Activated effector memory CD4-positive, alpha-beta T cell treated with Interleukin-2 at 50 U/mL for 16 hours (primary cell): ENCODE measurements at places on chromosomes 7 and 10.

DNA sequence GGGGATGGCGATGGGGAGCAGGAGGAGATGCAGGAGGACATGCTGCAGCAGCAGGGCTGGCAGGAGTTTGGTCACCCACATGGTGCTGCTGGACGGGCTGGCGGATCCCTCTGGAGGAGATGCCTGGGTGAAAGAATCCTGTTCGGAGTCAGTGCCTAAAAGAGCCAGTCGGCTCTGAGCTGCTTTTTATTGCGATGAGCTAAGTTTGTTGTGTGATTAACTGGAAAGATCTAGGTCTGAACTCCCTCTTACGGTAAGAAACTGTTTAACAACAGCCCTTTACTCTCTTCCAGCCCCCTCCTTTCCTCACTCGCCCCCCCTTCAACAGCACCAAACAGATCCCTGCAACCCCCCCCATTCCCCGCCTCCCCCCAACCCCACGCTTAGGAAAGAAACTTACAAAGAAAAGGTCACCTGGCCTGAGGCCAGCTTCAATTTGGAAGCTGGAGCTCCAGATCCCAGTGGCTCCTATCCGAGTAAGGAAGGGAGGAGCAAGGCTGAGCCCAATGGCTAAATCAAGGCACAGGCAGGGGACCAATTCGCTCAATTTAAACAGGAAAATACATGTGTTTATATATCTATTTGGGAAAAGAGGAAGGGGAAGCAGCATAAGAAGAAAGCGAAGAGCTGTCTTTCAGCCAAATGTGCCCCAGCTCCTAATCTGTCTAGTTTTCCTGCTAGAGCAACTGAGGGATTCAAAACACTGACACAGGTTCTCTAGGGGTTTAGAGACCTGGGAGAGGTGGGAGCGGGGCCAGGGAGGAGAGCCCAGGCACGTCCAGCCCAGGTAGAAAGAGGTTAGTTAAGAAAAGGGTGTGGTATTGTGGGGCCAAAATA lies at the start of gene HGF:
Gene HGF, minus strand, starts transcription at position 157 of the 837 bp plus-strand sequence. Its CDS starts 76 bp downstream, at position 81.
- DNase-seq: no peak

DNA sequence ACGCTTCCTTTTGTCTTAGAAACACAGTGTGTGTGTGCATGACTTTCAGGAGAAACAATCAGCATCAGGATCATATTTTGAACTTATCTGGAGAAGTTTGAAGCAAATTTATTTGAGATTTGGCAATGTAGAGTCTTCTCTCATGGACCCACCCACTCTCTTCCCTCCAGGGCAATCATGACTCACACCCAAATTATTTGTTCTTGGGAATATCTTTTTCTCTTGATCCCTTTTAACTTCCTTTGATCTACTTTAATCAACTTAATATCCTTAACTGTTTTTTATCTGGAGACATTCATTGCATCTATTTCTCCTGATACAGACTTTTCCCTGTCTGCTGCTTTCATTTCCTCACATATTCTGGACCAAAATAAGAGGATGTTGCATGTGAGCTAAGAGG lies 1174.3 kb downstream of the GATA3 start:
- no peak for DNase-seq

GRCh38 chr7:2864999-2865670 lies 21.0 kb upstream of the GNA12 start:
- peak; percentile 56 for DNase-seq

DNA sequence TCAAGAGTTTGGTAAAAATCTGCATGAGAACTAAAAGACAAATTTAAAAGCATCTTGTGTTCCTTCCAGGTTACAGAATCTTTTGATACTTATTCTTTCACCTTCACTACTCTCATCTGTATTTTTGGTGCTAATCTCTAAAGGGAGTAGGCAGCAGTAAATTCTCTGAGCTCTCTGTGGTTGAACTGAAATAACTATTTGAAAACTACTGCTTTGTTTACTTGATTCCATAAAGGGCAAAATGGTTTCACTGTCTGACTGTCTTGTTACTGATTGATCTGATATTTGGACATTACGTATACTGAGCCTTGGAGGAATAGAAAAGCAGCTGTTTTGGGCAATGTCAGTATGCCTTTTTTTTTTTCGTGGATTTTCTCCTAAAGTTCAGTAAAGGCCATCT lies 103.3 kb downstream of the CHRM2 start:
- no peak for DNase-seq

DNA sequence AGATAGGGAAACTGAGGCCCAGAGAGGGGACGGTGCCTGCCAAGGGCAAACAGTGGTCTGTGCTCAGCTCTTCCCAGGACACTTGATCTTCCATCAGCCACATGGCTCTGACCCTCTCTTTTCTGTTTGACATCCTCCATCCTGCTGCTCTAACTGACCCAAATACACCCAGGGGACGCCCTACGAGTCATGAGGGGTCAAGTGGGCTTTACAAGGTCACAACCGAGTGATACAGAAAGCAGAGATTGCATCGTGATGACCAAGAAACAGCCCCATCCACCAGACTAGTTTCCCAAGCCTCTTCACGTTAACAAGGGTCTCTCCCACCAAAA lies 131.2 kb upstream of the UNC5B start:
- DNase-seq: no peak

DNA sequence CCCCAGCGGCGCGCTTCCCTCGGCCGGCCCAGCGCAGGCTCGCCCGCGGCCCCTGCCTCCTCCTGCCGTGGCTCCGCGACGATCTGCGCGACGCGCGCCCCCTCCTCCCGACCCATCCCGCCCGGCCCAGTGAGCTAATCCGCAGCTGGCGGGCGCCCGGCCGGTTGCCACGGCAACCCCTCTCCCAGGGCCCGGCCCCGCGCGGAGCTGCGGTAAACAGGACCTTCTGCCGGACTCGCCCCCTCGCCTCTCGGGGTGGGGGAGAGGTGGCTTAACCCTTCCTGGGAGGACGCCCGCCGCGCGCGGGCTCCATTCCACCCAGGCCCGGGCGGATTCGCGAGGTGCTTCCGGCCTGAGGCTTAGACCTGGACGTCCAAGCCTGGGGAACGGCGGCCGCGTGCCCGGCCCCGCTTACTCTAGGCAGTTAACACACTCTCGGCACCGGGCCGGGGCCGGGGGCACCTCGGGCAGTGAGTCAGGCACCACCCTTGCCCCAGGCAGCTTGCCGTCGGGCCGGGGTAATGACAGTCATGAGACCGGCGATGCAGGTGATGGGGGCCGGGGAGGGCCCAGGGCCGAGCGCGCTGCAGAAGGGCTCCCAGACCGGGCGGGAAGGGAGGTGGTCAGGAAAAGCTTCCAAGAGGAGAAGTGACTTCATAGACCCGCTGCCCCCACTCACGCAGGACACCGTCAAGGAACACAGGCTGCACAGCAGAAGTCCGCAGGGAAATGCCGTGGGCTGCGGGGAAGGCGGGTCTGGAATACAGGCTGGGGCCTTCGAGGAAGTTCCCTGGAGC lies at the start of gene DENND2A:
Gene DENND2A, minus strand, starts transcription at position 87 of the 797 bp plus-strand sequence. CDS start 38,416 bp downstream, outside the sequence.
- no peak for DNase-seq

- no peak for DNase-seq
Measured at GRCh38 chr7:50730446-50731400, 52.0 kb downstream of the GRB10 start.

- DNase-seq: no peak
Measured at GRCh38 chr7:86900886-86901285, 158.6 kb downstream of the ELAPOR2 start.

- DNase-seq: no peak
Measured at GRCh38 chr10:122163174-122164022, 107.7 kb upstream of the BTBD16 start.

DNA sequence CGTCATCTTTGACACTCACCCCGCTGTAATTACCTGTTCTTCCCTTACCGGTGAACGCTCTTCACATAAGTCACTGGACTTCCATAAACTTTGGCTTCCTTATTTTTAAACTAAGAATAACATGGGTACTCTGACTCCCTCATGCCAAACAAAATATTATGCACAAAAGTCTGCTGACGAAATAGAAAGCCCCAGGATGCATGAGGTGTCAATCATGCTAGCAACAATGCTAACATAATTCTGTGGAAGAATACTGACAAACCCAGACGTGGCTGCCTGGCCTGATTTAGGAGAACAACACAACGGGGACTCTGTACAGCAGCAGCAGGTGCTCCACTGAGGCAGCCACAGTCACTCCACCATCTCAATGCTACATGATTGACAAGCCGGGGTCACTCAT lies 137.5 kb downstream of the CCDC71L start:
- no peak for DNase-seq

DNA sequence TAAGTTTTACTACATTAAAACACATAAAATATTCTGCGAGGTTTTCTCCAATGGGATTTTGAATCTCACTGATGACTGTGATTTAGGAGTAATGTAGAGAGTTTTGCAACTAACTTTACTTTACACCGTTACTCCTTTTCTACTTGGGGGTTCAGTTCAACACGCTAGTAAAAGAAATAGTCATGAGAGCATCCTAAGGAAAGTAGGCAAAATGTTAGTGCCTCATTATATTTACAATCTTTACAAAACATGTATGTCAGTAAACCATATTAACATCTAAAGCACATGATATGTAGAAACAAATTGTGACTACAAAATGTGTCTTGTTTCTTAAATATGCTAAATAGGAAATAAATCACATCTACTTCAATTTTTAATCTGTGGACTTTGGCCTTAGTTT lies 6.0 kb downstream of the MEOX2 start:
- no peak for DNase-seq

- DNase-seq: no peak
Measured at GRCh38 chr7:102128303-102128702, 158.4 kb upstream of the SH2B2 start.

GRCh38 chr10:58514111-58514770 lies 1.6 kb downstream of the BICC1 start:
- no peak for DNase-seq

GRCh38 chr10:77602913-77603533 lies 34.6 kb downstream of the KCNMA1 start:
- DNase-seq: no peak

GRCh38 chr10:117499248-117500105 lies 43.1 kb upstream of the EMX2 start:
- no peak for DNase-seq

DNA sequence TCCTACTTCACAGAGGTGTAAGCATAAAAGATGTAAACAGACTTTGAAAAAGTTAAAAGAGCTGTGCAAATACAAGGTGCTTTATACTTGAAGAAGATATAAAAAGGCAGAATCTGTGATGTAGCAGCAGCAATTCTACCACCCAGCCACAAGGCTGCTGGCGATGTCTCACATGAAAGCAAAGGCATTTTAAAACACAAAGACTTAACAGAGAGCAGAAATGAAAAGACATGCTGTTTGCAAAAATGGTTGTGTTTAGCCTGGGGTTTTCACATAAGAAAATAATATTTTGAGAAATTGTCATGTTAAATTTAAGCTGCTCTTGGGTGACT lies 85.5 kb upstream of the ZNF800 start:
- DNase-seq: no peak

GRCh38 chr7:815284-816216 lies 16.7 kb upstream of the SUN1 start:
- no peak for DNase-seq

DNA sequence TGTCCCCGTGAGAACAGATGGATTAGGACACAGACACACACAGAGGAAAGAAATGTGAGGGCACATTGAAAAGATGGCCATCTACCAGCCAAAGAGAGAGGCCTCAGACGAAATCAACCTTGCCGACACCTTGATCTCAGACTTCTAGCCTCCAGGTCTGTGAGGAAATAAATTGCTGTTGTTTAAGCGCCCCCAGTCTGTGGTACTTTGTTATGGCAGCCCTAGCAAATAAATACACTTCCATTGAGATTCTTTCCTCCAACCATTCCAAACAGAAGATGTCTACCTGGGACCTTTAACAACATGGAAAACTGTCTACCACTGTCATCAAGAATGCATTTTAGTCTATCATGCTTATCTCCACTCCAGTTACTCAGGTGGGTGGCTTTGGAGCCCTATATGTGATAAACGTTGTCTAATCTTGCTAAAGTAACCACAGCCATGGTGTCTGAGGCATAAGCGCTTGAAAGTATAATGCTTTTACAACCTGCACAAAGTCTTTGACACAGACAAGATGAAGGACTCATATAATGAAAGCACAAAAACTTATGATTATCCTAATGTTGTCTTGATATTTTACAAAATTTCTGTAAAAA lies 244.3 kb downstream of the MTERF1 start:
- DNase-seq: no peak

GRCh38 chr10:79393924-79394610 lies 46.8 kb downstream of the PPIF start:
- DNase-seq: no peak

GRCh38 chr7:110987127-110987693 lies 103.7 kb upstream of the LRRN3 start:
- DNase-seq: no peak

DNA sequence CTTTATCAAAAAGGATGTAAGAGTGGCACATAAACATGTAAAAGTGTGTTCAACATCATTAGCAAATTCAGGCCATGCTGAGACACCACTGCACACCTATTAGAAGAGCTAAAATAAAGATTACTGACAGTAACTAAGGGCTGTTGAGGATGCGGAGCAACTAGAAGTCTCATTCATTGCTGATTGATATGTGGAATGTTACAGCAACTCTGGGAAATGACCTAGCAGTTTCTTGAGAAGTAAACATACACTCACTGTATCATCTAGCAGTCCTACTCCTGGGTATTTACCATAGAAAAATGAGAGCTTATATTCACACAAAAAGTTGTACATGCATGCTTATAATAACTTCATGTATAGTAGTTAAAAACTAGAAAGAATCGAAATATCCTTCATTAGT lies 77.3 kb downstream of the CCSER2 start:
- no peak for DNase-seq

DNA sequence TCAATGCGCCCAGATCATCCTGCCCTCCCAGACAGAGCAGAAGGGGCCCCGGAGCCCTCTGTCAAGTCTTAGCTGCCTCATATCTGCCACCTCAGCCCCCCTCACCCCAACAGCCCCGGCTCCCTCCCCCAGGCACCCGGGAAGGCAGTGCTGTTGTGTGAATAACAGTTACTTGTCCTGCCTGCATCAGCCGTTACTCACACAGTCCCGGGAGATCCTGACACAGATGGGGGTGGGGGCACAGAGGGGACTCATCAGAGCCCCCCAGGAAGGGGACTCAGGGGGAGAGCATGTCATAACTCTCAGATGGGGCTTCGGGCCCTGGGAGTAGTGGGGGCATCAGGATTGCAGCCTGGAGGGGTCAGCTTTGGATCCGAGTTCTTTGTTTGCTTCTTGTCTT lies 12.4 kb upstream of the SERPINE1 start:
- no peak for DNase-seq

DNA sequence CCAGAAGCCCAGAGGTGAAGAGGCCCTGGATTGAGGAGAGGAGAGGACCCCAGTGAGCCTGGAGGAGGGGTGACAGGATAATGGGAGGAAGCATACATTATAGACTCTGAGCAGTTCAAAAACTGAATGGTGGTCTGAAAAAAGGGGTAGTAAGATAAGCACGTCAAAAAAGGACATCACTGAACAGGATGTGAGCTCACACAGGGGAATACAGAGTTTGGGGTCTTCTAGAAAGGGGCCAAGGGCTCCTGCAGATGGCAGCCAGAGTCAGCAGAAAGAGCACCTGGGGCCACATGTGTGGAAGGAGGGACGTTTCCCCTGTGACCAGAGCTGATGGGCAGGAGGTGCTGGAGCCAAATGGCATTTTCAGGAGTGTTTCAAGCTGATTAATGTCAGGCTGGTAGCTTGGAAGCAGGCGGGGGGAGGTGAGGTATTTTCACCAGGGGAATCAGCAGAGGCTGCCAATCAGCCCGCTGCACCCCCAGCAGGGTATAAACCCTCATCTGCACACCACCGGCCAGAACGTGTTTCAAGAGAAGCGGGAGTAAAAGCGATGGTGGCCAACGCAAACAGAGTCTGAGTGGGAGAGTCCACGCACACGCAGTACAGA lies 85.8 kb downstream of the TNS3 start:
- no peak for DNase-seq

- no peak for DNase-seq
Measured at GRCh38 chr7:55502858-55503440, 69.4 kb downstream of the VOPP1 start.
